ENCODE measurements at places on chromosomes 2 and 18.
A peak's percentile ranks its signal among the peaks of the same experiment; 100 is the strongest.

DNA sequence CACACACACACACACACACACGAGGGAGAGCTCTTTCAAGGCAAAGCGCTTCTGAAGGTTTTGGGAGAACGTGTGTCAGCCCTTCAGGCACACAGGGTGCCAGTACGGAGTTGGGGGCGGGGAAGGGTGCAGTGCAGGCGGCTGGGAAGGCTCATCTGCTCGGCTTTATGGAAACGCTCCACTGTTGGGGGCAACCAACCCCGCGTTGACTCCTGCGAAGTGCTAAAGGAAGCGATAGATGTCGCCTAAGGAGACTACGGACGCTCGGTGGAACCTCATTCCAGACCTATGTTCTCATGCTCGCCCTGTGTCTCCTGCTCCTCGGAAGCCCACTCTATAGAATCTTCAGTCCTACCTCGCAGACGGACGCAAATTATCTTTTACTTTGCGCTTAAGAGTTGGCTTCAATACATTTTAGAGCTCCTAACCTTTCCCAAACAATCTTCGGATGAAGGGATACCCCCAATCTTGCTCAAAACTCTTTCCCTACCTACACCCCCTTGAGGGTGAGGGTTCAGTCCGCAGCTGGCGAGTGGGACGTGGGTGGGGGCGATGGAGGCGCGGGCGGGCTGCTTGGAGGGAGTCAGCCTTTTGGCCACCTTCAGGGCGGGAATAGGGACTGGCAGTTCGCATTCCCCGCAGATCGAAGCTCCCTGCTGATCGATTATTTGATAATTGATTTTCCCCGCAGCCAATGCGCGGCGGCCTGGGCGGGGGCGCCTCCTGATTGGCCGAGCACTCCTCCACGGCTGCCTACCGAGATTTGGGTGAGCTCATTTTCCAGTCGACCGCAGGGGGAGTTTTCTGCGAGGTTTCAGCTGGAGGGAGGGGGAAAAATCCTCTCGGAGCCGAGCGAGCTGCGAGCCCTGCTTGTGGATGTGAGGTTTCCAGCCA is 1.9 kb upstream of the MEIS1 start:
- peak; percentile 42 for DNase-seq

DNA sequence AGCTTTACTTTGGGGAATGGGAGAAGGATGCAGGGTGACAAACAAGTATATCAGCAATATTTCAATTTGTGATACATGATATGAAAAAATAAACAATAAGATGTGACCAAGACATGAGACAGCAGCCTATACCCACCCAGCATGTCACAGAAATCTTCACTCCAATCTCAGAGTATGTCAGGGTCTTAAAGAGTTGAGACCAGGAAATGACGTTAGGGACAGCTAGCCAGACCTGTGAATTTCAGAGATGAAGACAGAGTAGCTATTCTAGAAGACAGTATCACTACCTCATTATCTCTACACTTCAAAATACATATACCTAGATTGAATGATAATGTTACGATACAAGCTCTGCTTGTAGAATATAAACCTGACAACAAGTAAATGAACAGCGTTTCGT is 282.8 kb downstream of the ZEB2 start:
- DNase-seq = no peak

DNA sequence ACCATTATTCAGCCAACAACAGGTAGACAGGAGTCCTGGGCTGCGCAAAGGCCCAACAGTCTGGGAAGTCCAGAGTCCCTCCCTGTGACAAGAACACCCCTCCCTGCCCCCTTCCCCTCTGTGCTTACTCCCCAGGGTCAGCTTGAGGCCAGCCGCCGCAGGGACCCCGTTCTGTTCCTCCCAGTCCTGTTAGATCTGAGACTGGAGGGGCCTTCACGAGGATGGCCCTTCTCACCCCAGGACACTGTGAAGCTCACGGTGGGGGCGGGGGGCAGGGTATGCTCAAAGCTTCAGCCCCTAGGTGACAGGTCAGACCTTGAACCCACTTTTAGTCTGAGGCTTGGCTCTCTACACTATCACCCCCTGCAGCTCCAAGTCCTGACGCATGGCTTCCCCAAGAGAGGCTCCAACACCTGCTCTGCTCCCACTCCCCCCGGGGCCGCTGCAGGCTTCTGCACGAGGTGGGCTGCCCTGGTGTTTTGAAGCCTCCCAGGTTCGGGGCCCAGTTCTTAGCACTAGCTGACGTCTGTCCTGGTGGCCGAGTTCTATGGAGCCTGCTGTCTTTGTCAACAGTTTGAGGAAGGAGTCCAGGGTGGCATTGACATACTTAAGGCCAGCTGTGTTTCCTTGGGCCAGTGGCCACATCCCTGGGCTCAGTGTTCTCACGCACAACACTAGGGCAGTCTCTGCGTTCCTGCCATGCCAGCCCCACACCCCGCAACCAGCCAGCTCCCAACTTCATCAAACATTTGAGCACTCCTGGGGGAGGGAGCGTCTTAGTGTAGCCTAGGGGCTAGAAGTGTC is 37.2 kb upstream of the HPCAL1 start:
- no peak for DNase-seq

DNA sequence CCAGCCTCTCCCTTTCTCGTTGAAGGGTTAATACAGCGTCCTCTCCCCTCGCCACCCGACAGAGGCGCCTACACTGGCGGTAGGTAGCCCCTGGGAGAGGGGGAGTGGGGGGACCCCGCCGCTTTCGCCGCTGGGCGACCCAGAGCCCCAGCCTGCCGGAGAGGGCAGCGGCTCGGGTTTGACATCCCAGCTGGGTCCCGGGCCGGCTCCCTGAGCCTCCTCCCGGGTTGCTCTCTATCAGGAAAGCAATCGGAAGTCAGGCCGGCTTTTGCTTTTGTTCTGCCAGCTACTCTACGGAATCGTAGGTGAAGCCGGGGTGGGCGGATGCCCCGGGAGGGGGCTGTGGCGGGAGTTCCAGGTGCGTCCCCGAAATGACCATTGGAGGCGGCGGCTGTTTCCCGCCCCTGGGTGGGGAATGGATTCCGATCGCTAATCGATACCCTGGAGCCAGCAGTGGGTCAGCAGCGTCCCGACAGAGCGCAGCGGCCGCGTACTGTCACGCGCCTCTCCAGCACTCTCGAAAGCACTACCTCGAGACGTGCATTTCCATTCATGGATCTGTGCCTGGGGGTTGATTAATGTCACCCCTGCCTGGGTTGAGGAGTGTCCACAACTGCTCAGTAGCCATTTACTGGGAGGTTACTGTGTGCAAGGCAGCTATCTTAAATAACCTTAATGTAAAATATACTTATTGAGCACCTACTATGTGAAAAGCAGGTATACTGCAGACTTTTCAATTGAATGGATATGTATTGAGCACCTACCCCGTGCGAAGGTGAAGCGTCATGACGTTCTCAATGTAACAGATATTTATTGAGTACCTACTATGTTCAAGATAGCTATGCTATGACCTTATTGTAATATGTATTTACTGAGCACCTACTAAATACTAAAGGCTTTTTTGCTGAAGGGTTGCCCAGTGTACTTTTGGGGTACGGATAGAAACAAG is 1.1 kb downstream of the MAPK4 start:
- no peak for DNase-seq

- DNase-seq = no peak
These were observed 227.4 kb upstream of the CDH7 start for GRCh38 chr18:65523461-65523860.

Measured in activated naive CD4-positive, alpha-beta T cell treated with anti-CD3 and anti-CD28 coated beads for 36 hours (primary cell).